Endothelial cell of coronary artery (primary cell): ENCODE measurements at places on chromosomes 4 and X. TPM values are rescaled to one million over a fixed set of nuclear protein-coding genes. Genes with fewer than 3 reads are reported as not detected.

Gene RASL11B
- total RNA-seq = not detected in 2 replicates

Gene SSX2
- not detected in 2 replicates for total RNA-seq

Gene CT55
- total RNA-seq = not detected in 2 replicates

Gene SATL1
- total RNA-seq = not detected in 2 replicates

Gene PFKFB1
- not detected in 2 replicates for total RNA-seq

Gene ADGRG2
- 0.09 TPM in 1 of 2 replicates, not detected in the other for total RNA-seq

Gene NDNF
- not detected in 2 replicates for total RNA-seq

Gene GSX2
- total RNA-seq = not detected in 2 replicates

Gene TLR7
- total RNA-seq = not detected in 2 replicates

Gene HELT
- total RNA-seq = not detected in 2 replicates

Gene GLRA2
- total RNA-seq = not detected in 2 replicates

Gene SPIN4
- 1.4 and 1.8 TPM in 2 replicates for total RNA-seq

Gene TMEM144
- 6.0 and 6.4 TPM in 2 replicates for total RNA-seq

Gene DCAF4L1
- total RNA-seq = 0.09 and 0.19 TPM in 2 replicates

Gene CCNB3
- total RNA-seq = 0.27 and 0.56 TPM in 2 replicates

Gene VCX
- total RNA-seq = not detected in 2 replicates

Gene NRK
- 0.18 and 0.28 TPM in 2 replicates for total RNA-seq

Gene NUDT10
- 0.94 and 0.99 TPM in 2 replicates for total RNA-seq
